ENCODE measurements at places on chromosomes 7 and 10. TPM values are rescaled to one million over a fixed set of nuclear protein-coding genes. Genes with fewer than 3 reads are reported as not detected.

DNA sequence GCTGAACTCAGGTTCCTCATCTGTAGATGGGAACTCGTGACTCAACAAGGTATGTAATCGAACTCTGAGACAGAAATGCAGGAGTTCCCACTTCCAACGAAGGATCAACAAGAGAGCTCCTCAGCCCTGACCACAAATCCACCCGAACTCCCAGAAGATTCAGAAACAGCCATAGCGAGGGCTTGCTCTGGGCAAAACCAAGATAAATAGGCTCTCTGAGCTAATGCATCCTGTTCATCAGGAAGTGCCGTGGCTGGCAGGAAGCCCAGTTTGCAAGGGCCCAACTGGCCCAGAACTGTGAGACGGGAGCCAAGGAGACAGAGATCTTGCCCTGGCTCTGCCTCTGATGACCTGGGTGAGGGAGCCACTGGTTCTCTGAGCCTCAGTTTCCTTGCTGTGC lies 141.7 kb upstream of the PFKP start:
- peak; percentile 19 for ATAC-seq

DNA sequence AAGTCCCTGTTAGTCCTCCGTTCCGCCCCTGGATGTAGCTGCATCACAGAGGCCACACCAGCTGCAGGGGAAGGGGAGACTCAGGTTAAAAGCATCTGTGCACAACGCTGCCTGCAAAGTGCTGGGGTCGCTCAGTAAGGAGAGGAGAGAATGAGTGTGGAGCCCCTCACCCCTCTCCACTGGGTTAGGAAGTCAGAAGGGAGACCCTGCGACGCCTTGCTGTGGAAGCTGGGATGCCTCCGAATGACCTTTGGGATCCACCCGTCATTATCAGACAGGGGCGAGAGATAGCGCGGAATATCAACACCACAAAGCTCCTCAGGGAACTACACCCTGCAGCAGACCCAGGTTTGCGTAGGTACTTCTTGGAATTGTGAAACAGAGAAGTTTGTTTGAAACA lies 167.7 kb upstream of the SHH start:
- ATAC-seq = no peak

DNA sequence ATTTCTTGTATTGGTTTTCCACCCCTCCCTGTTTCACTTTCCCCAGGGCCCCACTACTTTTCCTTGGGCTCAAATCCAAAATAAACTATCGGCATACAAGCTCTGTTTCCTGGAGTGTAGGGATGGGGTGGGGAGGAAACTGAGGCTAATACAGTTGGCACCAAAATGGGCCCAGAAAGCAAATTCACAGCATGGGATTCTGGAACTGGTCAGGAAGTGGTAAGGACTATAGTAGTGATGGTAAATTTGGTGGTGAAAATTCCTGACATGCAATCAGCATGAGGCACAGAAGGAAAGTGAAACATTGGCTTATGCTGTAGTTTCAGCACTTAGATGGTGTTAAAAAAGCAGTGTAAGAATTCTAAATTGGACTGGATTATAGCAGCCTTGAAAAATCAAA lies 8.7 kb upstream of the SAMD9L start:
- no peak for ATAC-seq

The RUFY2 gene
- total RNA-seq = 23.4 TPM

The LRRD1 gene
- not detected for total RNA-seq

The HPSE2 gene
- total RNA-seq = 19.1 TPM

The GSAP gene
- total RNA-seq = 13.3 TPM

The JCAD gene
- total RNA-seq = 21.0 TPM
